AG04449 (cell line): ENCODE measurements at places on chromosomes 2 and 18.

DNA sequence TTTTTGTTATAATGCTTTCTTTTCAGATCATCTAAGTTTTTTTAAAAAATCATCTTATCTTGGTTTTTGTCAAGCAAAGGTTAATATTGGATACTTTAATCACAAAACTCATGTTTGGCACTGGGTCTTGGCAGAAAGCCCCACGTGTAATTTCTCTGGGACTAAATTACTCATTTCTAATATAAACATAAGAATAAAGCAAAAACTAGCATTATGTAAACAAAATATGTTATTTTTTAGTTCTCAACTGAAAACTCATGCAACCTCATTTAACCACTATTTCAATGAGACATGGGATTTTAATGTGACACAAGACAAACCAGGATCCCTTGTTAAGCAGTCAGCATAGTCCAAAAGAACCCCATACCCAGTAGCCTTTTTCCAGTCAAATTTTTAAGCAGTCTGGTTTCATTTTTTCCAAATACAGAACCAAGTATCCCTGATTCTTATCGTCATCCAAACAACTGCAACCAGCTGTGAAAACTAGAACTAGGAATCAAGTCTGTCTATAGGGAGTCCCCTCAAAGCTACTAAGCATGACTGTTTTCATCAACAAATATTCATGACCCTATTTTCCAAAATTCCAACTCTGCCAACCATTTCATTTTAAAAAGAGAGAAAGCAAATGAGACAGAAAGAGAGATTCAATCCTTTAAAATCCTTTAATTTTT is 27.1 kb downstream of the PID1 start:
- DNase-seq: no peak

DNA sequence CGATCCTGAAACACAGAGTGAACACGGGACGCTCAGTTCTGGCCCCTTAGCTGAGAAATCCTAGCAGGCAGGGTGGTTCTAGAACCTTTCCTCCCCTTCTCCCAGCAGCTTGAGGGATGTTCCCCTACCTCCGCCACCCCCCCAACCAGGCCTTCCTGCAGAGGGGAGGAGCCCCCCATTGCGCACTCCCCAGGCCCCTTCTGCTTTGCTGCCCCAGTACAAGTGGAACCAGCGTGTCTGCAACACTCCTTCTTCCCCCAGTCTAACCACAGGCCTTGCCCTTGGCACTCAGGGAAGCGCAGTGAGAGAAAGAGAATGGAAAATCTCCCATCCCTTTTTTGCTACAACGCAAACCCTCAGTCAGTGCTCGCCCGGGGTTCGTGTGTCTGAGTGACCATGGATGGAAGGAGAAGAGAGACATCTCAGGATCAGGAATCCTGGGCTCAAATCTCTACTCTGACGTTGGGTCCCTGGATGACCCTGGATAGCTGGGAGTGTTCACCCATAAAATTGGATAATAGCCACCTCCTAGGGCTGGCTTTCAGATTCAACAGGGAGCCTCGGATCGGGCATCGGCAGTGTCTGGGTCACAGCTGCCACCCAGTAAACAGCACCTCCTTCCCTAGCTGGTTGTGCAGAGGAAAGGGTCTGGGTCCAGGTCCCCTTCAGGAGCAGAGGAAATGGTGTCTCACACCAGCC is 3.7 kb downstream of the NPPC start:
- no peak for DNase-seq

DNA sequence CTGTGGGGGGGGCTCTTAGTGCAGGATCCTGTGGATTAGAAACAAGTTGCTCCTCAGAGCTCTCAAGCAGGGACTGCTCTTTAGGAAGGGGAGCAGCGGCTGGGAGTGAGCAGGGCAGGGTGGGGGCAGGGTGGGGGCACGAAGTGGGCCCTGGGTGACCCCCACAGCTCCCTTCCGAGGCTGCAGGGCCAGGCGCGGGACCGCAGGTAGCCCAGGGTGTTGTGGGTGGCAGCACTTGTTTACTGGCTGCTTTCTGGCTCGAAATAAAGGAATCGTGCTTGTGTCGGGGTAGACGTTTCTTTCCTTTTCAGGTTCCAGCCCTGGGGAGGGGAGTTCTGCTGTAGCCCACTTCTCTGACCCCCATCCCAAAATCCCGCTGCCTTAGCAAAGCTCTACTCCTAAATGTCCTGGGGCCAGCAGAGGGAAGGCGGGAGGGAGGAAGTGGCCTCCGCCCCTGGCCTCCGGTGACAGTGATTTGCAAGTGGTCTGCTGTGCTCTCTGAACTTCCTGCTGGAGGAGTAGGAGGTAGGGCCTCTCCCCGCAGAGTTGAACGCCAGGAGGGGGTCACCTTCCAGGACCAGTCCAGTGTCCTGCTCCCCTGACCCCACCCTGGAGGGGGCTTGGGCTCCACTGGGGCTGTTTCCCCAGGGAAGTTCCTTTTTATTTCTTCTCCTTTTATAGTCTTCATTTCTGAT is 8.3 kb downstream of the NEU4 start:
- no peak for DNase-seq

- no peak for DNase-seq
These were observed 22.9 kb downstream of the DSG4 start for GRCh38 chr18:31399306-31400032.

DNA sequence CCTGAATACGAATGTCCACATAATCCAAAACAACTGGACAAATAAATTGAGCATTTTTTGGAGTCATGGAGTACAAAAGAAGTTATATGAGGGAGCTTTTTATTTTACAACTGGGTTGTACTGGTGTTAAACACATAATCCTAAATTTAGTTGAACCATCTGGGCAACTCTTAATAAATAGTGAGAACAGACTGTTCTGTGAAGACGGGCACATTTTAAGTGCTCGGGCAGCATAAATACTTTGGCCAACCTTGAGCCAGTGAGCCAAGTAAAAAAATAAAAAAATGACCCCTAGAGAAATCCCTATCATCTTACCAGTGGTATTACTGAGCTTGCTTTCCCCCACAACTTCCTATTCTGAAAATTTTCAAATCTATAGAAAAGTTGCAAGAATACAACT is 50.9 kb upstream of the PSME4 start:
- DNase-seq: no peak

DNA sequence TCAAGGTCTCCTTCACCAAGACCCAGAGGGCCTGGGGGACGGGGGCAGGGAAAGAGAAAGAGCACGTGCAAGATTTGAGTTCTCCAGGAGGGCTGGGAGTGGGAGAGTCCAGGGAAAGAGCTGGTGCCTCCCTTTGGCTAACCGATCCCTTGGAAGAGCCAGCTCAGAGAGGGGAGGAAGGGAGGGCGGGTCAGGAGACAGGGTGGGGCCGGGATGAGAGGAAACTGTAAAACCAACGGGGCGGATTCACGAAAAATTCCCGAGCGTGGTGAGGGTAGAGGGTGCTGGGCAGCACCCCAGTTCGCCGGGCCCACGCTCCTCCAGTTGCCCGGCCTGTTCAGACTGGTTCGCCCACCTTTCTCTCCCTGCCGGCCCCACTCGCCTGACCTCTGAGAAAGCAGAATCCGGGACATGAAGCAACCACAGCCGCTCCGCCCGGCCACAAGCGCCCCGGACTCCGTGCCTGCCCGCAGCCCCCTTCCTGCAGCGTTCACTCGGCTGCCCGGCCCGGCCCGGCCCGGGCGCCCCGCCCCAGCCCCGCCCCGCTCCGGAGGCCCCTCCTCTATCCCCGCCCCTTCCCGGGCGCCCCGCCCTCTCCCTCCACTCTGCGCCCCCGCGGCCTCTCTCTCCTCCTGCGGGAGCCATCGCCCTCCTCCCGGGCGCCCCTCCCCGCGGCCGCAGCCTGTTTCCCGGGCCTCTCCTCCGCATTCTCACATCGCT is 230.9 kb upstream of the SMAD2 start:
- DNase-seq: no peak

GRCh38 chr2:241984658-241985057 is 115.1 kb downstream of the RTP5 start:
- DNase-seq: no peak

- no peak for DNase-seq
These were observed 3.0 kb upstream of the IL1B start for GRCh38 chr2:112839407-112840067.

DNA sequence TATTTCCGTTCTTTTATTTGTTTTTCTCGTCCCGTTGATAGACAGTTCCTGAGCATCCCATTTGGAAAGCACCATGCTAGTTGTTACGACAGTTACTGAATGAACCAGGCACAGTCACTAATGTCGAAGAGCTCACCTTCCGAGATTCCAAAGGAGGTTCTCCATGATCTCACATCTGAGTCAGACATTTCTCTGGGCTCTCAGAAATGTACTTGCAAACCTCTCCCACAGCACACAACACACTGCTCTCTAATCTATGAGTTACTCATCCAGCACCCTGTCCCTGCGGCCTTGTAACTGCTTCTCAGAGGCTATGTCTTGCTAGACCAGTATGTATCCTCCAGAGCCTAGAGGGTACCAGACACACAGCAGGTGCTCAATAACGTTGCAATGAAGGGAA is 174.7 kb downstream of the DNER start:
- DNase-seq: no peak

- no peak for DNase-seq
These were observed 7.9 kb upstream of the KCNIP3 start for GRCh38 chr2:95289253-95289652.

- no peak for DNase-seq
These were observed 10.9 kb downstream of the POLI start for GRCh38 chr18:54280220-54280569.

DNA sequence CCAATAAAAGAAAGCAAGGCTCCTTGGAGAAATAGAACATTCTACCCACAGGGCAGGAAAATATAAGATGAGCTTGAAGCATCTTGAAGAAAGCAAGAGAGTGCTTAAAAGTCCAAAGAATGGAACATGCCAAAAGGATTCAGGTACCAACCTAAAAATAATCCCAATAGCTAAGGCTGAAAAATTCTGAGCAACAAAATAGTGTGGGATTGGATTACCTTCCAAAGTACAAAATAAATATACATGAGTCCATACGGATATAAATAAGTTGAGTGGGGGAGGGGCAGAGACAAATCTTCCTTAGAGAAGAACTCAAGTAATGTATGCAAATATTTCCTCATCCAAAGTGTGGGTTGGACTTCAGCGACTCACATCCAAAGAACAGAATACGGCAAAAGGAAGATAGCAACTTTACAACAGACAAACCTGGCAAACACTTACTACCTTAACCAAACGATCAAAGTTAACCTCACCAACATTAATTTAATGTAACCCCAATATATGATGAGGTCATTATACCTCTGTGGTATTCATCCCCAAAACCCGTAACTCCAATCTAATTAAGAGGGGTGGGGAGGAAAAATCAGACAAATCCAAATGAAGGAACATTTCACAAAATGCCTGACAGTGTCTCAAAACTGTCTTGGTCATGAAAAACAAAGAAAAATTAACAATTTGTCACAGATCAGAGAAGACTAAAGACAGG is 26.9 kb downstream of the MEMO1 start:
- no peak for DNase-seq

GRCh38 chr2:112985090-112985489 is 7.3 kb downstream of the IL36G start:
- DNase-seq: no peak

DNA sequence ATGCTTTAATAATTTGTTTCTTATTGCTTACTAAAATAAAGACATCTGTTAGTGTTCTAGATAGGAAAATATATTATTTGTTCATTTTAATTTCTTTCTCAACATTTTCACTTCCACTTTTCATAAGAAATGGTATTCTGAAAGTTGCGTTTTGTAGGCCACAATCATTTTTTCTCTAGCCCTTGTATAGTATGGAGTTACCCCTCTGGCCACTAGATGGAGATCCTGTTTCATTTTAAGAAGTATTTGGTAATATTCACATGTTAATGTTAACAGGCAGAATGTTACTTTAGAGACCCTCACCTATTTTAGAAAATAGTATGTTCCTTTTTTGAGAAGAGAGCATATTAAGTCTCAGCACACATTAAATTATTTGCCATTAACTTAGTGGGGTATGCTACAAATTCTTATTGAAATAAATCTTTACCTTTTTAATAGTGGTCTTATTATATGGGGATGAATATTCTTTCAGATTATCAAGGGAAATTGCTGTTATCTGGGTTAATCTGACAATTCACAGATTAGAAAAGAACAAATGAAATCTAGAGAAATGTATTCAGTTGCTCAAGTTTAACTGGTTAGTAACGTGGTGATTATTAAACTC is 73.9 kb upstream of the TTC27 start:
- DNase-seq: no peak

DNA sequence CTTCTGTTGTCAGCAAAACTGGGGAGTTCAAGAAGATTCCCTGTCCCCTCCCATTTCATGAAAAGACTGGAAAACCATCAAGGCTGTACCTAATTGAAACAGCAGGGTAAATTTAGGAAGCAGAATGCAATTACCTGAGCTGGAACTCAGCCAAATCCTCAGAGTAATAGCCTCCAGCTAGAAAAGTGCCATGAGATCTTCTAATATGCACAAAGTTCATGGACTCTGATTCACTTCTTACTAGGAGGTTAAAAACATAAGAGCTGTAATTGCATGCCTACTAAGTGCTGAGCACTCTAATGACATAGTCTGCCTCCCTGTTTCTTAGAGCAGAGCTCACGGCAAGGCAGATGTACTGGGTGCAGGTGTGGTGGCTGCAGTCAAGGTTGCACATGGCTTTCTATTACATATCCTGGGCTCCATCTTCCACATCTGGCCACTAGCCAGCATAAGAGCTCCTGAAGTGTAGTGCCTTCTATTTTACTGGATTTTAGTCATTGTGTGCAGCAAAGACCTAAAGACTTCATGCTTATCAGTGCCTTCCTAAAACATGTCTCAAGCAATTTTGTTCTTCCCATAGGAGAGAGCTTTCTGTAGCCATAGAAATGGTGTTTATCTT is 341.7 kb downstream of the PTPRM start:
- DNase-seq: no peak

GRCh38 chr2:12300019-12300602 is 416.6 kb upstream of the TRIB2 start:
- DNase-seq: no peak

GRCh38 chr18:46756025-46756558 is 761 bp downstream of the ST8SIA5 start:
- DNase-seq: no peak

GRCh38 chr2:1632002-1632348 is 112.3 kb downstream of the PXDN start:
- DNase-seq: peak; percentile 59

DNA sequence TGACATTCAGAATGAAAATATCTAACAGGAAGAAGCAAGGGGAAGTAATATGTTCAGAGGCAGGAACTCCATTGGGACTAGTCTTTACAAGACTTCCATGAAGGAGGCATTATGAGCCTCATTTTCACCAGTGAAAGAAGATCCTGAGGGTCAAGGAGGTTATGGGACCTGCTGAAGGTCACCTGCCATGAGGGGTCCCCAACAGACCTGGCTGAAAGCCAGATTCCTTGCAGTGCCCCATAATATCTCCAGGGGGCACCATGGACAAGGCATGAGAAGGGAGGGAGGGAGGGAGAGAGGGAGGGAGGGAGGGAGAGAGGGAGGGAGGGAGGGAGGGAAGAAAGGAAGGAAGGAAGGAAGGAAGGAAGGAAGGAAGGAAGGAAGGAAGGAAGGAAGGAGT is 27.9 kb downstream of the XDH start:
- no peak for DNase-seq

GRCh38 chr2:200677721-200678532 is 92.1 kb downstream of the AOX1 start:
- DNase-seq: no peak

- DNase-seq: no peak
These were observed 200.4 kb downstream of the MEMO1 start for GRCh38 chr2:31810200-31810917.

GRCh38 chr2:47195148-47195547 is 40.0 kb upstream of the STPG4 start:
- DNase-seq: no peak

- DNase-seq: no peak
These were observed 217.8 kb downstream of the HAUS1 start for GRCh38 chr18:46321955-46322354.

GRCh38 chr2:133976659-133977058 is 277.2 kb upstream of the MGAT5 start:
- DNase-seq: no peak
